Ureter (tissue), 1 donor: ENCODE measurements at places on chromosomes 7 and 10. TPM values are rescaled to one million over a fixed set of nuclear protein-coding genes. Genes with fewer than 3 reads are reported as not detected.

GRCh38 chr7:36944838-36945237 is 220.5 kb upstream of the AOAH start:
- no peak for DNase-seq

- no peak for DNase-seq
Observed at GRCh38 chr7:1794888-1795542, 124.9 kb downstream of the ELFN1 start.

The SLC26A5 gene
- total RNA-seq, result 6.2 TPM

DNA sequence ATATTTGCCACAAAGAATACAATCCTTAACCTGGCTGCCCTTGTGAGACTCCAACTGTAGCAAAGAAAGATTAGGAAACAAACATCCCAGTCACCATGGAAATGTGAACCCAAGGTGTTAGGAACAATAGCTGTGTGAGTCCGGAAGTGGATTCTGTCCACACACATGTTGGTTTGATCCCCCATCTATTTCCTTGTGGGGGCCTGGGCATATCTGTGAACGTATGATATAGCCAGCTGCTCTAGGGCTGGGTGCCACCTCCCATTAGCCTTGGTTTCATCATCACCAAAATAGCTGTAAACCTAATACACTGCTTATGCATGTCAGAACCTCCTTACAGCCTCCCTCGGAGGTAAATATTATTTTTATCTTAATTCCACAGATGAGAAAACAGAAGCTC is 26.4 kb downstream of the GRK5 start:
- no peak for DNase-seq

GRCh38 chr10:31833753-31834152 is 94.9 kb downstream of the ARHGAP12 start:
- no peak for DNase-seq
